ENCODE measurements at places on chromosomes 4 and X.
A peak's percentile ranks its signal among the peaks of the same experiment; 100 is the strongest.

- no peak for DNase-seq
Observed at GRCh38 chr4:183610033-183610432, 49.0 kb downstream of the RWDD4 start.

DNA sequence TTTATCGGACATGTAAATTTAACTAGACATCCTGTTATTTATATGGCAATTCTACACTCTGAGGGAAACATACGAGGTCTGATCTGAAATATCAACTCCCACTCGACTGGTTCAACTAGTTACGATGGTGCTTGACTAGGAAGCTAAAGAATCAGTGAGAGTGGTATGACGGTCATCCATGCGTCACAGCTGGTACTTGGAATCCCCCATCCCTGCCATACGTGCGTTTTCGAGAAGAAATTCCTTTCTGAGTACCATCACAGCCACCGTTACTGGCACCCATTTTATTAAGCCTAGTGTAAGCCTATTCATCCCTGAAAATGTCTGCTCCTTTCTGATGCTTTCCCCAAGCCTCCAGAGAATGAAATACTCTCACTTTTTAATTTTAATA is 695 bp upstream of the PIGA start:
- DNase-seq = peak; percentile 3

- DNase-seq = no peak
Observed at GRCh38 chrX:64206556-64207162, 1.2 kb upstream of the AMER1 start.

DNA sequence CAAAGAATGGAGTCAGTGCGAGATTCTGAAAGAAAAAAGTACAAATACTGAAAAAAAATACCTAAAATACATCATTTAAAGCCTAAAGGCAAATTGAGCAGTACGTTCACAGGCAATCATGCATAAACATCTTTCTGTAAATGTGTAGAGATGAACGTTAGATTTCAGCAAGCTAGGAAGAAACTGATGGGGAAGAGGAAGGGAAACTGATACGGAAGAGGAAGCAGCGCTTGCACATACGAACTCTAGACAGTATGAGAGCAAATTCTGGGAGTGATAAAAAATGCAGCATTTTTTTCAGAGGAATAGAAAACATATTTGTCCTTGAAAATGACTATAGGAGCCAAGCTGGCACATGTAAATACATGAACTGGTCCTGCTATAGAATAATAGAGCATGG is 9.4 kb downstream of the ANKRD50 start:
- no peak for DNase-seq

DNA sequence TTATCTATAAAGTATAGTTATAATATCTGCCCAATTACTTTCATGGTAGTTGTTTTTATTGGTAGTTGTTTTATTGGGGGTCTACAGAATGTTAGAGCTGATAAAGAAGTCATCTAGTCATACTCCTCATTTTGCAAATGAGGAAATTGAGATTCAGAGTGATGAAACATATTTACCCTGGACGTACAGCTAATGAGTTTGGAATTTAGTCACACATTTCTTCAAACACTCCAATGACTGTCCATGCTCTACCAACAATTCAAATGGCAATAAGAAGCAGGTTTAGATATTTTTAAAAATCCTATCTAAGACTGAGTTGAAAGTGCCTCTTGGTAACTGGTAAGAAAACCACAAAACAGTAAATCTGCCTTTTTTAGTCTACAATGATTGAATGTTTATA is 98.2 kb downstream of the MAGEC1 start:
- DNase-seq = no peak

DNA sequence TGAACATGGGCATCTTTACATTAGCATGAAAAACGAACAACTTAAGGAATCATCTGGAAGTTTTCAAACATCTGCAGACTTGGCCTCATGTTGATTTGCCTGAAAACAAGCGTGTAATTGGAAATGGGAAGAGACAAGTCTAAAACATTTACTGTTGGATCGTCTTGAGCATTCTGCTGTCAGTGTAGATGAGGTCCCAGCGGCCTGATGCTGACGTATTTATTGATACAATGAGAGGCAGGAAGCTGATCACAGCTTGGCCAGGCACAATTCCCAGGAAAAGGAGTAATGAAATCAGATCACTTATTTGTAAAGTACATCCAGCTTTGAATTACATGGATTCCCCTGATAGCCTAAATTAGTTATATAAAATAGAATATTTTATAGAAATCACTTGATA is 210.6 kb downstream of the CLCN4 start:
- no peak for DNase-seq

- no peak for DNase-seq
Observed at GRCh38 chr4:82046796-82047195, 327.0 kb downstream of the HNRNPD start.

DNA sequence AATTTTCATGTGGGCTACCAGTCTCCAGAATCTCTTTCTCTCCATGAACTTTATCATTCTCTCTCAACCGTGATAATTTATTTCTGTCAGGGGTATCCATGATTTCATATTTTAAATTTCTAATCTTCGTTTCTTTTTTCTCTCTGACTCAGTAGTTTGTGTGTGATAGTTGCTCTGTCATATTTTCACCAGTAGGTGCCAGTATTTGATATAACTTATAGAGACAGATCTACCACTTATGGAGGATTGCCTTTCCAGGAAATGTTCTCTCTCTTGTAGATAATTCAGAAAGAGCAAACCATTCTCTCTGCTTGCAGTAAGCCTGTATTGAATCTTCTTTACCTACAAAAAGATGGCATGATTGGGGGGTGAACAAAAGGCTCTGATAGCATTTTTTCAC is 79.3 kb upstream of the DYNLT3 start:
- DNase-seq = peak; percentile 33

- DNase-seq = peak; percentile 30
Observed at GRCh38 chr4:159606835-159607234, 504.0 kb downstream of the RAPGEF2 start.

DNA sequence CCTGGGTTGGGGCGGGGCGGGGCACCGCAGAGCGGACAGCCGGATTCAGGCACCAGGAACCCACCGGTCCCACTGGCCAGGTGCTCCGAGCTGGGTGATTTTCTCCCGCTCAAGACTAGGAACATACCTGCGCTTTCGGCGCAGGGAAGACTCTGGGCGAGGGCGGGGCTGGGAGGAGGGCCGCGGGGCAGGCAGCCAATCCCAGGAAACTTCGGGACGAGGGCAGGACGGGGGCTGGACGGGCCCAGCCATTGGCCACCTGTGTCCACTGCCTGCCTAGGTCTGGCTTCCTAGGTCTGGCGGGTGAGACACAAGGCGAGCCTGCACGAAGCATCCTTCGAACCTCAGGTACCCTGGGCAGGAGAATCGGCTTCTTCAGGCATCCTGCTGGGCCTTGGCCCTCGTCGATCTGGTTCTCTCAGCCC is 274 bp upstream of the ERVMER34-1 start:
- DNase-seq = no peak

- no peak for DNase-seq
Observed at GRCh38 chr4:48212165-48212564, 57.5 kb downstream of the TEC start.

DNA sequence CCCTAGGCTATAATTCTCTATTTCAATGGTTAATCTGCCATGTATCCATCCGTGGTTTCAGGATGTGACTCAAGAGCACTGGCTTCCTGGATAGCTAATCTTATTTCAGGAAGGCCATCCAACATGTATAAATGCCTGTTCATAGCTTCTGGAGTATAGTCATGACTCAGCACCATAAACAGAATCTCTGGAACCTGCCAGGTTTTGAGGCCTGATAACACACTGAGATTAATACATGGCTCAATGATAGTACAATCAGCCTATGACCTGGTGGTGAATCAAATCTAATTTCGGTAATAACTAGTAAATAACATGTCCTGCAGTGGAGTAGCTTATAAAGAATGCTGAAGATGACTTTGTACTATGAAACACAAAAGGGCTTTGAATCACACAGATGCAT is 5.7 kb upstream of the IL13RA2 start:
- peak; percentile 51 for DNase-seq

- DNase-seq = no peak
Observed at GRCh38 chr4:31059753-31060522, 339.8 kb downstream of the PCDH7 start.

- no peak for DNase-seq
Observed at GRCh38 chr4:2248044-2248780, 6.3 kb upstream of the HAUS3 start.

DNA sequence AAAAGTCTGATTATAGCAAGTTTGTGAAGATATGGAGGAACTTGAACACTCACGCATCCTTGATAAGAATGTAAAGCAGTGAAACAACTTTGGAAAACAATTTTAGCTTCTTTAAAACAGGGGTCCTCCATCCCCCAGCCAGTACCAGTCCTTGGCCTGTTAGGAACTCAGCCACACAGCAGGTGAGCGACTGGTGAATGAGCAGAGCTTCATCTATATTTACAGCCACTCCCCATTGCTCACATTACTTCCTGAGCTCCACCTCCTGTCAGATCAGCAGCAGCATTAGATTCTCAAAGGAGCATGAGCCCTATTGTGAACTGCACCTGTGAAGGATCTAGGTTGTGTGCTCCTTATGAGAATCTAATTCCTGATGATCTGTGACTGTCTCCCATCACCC is 530.3 kb upstream of the PRKX start:
- no peak for DNase-seq

DNA sequence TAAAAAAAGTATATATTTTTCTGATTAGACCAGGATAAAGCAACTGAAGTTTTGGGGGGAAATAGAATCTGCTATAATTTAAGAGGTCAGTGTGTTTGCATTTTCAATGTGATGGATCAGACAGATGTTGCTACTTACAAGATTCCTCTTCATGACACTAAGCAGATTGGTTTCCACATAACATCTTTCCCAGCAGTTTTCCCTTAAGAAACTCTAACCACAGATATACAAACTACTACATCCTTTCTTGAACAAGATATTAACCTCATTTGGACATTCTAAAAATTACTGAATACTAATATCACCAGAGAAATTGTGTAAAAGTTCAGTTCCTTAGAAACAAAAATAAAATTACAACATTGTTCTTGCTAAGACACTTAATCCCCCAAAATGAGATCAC is 106.7 kb upstream of the GUCY1A1 start:
- no peak for DNase-seq

GRCh38 chr4:176099314-176099713 is 33.7 kb downstream of the WDR17 start:
- no peak for DNase-seq

DNA sequence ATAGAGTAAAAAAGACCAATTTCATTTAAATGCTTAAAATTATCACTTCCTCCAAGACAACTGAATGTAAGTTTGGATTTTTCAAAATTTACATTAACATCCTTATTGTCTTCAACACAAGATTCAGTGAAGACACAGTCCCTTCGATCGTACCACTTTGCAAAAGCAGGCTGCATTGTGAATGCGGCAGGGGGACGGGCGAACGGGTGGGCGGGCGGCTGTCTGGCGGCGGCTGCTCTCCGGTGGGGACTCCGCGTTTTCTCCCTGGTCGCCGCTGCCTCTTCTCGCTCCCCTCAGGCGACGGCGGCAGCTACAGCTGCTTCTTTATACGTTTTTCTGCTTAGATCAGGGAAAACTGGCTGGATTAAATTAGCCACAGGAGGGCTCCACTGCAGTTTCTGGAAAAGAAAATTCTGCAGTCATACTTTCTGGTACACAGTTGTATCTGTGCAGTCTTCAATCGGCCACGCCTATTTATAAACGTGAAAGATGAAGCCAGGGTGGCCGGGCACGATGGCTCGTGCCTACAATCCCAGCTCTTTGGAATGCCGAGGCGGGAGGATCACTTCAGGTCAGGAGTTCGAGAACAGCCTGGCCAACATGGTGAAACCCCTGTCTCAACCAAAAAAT is 33.9 kb upstream of the HPF1 start:
- peak; percentile 65 for DNase-seq

DNA sequence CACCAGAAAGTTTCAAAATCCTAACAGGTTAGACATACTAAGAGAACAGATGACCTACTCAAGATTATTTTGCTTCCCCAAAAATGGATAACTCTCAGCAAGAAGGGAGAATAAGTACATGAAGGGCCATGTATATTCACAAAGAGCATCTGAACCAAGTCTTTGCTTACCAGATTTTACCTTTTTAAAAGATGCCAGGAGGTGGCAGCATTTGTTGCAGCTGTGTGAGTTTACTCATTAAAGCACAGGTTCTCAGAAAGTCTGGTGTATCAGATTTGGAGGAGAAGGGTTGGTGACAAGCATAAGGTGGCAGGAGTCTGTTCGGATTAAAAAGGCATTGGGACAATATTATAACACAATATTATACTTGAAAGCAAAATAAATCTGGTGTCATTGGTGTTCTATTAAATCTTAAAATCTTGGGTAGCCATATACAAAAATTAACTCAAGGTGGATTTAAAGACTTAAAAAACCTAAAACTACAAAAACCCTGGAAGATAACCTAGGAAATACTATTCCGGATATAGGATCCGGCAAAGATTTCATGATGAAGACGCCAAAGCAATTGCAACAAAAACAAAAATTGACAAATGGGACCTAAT is 51.3 kb upstream of the NFKB1 start:
- peak; percentile 51 for DNase-seq

DNA sequence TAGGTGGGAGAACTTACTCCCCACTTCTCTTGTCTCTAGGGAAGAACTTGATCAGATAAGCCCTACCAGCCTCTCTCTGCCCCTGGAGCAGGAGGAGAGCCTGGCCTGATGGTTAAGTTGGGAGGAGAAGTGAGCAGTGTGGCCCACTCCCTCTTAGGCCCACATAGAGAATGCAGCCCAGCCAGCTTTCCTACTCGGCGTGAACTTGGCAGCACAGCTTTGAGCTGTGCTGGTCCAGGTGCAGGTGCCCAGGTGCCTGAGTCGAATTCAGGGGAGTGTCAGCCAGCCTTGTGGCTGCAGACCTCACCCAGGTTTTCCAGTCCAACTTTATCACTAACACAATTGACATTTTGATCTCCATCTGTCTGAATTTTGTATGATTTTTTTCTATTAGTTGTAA is 77.6 kb upstream of the PAQR3 start:
- no peak for DNase-seq

GRCh38 chrX:38811515-38812243 is 10.4 kb downstream of the MID1IP1 start:
- DNase-seq = no peak

DNA sequence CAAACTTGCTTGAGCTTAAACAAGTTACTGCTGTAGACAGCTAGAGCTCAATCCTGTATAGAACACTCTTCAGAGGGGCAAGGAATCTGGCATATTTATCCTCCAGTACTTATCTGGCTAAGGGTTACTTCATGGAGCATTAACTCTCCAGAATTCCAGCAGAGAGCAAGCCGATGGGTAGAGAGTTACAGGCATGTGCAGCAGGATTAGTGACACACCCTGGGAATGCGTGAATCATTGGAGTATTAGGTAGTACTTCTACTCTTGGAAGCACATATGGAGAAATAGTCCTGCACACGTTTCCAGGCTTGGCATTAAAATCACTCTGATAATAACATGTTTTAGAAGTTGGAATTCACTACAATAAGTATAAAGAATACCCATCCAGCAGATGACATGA is 35.4 kb downstream of the GRXCR1 start:
- no peak for DNase-seq

- no peak for DNase-seq
Observed at GRCh38 chr4:166421556-166422156, 548.6 kb downstream of the TLL1 start.

DNA sequence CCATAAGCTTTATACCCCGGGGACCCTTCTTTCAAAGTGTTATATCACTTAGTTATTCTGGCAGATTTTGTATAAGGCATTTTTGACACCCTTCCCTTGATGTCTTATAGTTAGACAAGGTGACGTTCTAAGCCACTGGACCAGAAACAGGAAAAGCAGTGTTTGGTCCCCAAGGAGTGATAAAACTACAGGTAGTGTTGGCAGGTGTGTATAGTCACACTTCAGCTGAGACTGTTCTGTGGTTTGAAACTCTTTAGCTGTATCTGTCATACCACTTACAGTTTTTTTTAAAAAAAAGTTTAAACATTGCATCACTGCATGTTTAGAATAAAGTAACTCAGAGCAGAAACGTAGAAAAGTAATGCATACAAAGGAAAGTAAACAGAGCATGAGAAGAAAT is 48.5 kb downstream of the TLL1 start:
- DNase-seq = no peak

All from LoVo (cell line).